CD4-positive, alpha-beta T cell treated with Interleukin-15 for 1 hour (primary cell): ENCODE measurements at places on chromosomes 7 and 10.

- no peak for DNase-seq
These were observed 29.7 kb downstream of the TMEM248 start for GRCh38 chr7:66950763-66951162.

GRCh38 chr10:6929148-6929830, 349.2 kb upstream of the PRKCQ start:
- DNase-seq, result no peak

DNA sequence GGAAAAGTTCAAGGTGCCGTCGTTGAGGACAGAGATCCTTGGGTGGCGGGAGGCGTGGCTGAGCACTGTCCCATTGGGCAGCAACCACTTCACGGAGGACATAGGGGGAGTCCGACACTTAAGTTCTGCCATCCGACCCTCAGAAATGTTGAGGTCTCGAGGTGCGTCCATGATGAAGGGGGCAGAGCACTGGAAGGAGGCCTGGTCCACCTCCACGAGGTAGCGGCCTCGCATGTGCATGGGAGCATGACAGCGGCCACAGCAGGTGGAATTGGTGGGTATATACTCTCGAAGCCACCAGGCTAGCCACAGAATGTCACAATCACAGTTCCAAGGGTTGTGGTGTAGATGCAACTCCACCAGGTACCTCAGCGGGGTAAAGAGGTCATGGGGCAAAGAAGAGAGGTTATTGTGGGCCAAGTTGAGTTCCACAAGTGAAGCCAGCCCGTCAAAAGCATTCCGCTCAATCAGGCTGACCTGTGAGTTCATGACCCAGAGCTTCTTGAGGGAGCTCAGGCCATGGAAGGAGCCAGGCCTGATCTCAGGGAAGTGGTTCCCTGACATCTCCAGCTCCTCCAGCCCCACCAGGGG, 1.7 kb downstream of the LRRC4 start:
- no peak for DNase-seq

DNA sequence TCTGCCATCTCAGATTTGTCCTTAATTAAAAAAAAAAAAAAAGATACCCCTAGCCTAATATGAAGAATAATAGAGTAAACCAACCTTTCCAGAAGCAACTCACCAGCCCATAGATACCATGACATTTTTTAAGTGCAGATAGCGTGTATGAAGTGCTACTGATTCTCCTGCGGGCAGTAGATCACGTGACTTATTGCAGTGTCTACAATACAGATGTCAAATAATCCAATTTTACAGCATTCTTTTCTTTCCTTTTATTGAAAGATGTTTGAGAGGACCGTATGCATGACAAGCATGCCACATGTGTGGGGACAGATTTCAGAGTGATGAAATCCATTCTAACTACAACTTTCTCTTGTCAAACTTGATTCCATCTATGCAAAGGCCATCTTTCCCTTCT, 232.9 kb upstream of the SP4 start:
- no peak for DNase-seq

GRCh38 chr7:45000093-45001032, at the start of gene CCM2:
Gene CCM2, plus strand, starts transcription at chr7:45000201. Its CDS starts 133 bp downstream, at chr7:45000334.
- DNase-seq, result peak; percentile 23

- DNase-seq, result no peak
These were observed 1.3 kb upstream of the PLAU start for GRCh38 chr10:73909540-73910115.

- DNase-seq, result no peak
These were observed 26.4 kb downstream of the KCNMA1 start for GRCh38 chr10:77611221-77611620.

- DNase-seq, result no peak
These were observed 23.5 kb downstream of the MAT1A start for GRCh38 chr10:80265740-80266512.

DNA sequence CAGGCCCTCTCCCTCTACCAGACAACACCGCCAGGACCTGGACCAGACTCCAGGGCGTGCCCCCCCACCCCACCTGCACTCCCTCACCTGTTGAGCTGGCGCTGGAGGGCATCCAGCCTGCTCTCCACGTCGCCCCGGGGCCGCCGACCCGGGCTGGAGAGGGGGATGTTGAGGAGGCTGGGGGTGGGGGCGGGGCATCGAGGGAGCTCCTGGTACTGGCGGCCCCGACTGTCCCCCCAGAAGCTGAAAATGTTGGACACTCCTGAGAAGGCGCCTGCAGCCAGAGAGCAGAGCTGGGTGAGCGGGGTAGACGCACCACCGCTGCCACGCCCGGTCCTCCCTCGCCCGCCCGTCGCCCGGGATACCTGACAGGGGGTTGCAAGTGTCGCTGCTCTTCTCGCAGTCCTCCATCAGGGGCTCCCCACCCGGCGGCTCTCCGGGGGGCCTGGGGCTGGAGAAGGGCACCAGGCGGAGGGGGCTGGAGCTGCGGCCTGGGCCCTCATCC, 30.8 kb downstream of the KCNH2 start:
- DNase-seq, result no peak

GRCh38 chr10:110430340-110431273, 67.1 kb upstream of the DUSP5 start:
- DNase-seq, result no peak

GRCh38 chr7:158812684-158813083, 16.6 kb downstream of the ESYT2 start:
- peak; percentile 85 for DNase-seq

DNA sequence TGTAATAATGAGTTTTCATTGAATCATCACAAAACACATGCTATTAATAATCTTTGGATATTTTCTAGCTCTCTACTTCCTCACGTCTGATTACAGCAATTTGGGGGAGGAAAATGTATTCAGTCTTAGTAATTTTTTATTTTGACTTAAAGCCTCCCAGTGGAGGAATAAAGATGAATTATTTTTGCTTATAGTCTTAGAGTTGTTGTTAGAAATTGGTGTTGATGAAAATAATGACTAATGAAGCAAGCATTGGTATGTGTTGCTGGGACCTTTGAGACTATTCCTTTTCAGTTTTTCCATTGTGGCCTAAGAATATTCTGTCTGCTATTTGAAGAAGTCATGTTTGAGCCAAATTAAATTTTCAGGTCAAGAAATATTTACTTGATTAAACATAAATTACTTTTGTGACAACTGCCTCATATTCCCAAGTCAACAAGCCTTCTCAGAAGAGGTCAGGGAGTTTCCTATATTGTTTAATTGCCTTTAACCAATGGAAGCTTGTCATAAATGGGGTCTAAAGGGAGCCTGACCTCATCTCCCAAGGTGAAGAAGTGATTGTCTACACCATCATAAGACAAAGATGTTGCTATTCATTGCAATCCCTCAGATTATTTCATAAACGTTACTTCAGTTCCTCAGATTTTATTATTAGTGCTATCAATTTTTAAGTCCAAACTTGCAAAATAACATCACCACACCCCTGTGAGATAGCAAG, 90.0 kb downstream of the ST7 start:
- no peak for DNase-seq

DNA sequence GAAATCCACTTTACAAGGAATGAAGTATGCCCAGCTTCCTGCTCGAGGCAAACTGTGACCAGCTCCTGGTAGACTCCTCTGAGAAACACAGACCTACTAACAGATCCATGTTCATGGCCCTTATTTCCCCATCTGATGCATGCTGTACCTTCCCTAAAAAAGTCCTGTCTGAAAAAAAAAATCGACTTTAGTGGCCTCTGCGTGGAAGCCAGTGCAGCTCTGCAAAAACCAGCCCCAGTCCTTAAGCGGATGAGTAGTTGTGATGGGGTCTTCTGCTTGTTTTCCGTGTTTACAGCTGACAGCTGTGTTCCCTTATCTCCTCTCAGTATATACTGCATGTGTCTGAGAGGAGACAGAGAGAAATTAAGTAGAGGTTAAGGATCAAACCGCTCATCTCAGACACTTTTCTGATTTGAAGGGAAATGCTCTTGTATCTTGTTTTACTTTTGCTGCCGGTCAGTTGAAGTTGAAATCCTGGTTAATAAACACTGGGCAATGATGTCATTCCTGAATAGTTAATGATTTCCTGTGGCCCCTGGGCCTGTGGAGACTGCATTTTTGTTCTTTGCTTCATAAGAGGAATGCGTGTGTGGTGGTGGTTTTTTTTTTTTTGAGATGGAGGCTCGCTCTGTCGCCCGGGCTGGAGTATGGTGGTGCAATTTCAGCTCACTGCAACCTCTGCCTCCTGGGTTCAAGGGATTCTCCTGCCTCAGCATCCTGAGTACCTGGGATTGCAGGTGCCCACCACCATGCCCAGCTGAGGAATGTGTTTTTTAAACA, 67.6 kb downstream of the DOCK1 start:
- no peak for DNase-seq

DNA sequence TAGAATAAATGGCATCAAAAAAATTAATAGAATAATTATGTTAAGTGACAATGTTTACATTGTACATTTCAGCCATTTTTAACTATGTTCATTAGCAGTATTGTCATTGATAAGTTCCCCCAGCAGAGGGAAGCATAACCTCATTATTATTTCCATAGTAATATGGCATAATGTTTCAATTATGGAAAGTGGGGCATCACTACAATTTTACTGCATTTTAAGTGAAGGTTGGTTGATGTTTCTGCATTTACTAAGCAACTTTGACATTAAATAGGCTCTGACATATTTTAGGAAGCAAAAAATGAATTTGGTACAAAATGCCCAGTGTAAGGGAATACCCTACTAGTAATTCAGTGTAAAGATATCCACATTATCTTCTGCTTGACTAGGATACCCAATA, 218.3 kb downstream of the SEMA3A start:
- DNase-seq, result no peak
